ENCODE measurements at places on chromosomes 3 and 15.

- no peak for DNase-seq
These were observed 388.4 kb upstream of the NDN start for GRCh38 chr15:24075420-24076089.

DNA sequence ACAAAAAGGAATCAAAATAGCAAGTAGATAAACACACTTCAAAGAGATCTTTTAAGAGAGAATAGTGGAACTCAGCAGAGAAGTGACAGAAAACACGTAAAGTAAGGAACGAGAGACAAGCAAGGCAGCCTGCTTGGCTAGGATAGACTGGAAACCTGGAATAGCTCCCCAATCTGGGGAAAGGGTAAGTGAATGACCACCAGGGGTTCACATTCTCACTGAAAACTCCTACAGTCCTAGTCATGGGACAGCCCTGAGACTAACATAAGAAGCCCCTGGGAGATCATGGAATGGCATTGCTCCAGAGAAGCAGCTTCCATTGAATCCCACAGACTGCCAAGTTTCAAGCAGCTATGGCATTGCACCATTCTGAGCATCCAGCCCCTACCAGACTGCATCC lies 363.6 kb upstream of the ARPP21 start:
- DNase-seq, result no peak

DNA sequence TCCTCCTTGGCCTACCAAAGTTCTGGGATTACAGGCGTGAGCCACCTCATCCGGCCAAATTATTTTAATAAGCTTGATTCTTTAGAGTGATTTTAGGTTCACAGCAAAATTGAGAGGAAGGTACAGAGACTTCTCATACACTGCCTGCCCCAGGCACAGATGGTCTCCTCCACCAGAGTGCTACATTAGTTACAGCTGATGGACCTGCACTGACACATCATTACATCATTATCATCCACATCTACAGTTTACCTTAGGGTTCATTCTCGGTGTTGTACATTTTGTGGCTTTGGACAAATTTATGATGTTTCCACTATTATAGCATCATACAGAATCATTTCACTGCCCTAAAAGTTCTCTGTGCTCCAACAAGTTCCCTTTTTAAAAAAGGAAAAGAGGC lies 4.4 kb upstream of the VPS8 start:
- DNase-seq, result no peak

DNA sequence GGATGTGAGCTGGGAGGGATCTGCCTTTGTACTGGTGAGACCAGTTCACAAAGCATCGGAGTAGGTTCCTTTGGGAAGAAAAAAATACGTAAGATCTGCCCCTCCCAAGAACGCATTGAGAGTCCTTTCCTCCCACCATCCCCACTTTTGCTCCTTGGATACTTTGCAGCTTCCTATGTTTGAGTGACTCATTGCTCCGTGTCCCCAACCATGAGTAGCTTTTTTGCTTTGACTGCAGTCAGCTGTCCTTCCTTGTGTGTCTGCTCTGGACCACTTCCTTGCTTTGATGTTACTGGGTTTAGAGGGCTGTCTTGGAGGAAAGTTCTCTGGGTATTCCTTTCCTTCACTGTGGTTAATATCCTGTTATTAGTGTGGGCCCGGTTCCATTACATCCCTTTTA lies 43.2 kb upstream of the PTPN23 start:
- DNase-seq, result no peak

GRCh38 chr3:169663951-169664820 lies 674 bp upstream of the MECOM start:
- no peak for DNase-seq

DNA sequence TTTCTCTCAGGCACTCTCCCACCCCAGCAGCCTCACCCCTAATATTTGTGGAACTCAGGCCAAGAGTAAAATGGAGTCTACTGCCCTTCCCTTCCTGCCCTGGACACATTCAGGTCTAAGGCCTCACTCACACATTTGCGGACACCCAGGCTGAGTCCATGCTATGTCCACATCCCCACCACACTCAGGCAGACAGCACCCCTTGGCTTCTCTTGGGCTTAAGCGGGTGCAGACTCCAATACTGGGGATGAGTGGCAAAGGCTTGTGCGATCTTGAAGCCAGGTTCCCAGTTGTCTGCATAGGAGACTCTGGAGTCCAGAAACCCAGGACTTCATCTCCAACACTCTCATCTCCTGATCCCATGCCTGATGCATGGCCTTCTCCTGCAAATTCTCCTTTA lies 17.5 kb upstream of the CFAP100 start:
- no peak for DNase-seq

DNA sequence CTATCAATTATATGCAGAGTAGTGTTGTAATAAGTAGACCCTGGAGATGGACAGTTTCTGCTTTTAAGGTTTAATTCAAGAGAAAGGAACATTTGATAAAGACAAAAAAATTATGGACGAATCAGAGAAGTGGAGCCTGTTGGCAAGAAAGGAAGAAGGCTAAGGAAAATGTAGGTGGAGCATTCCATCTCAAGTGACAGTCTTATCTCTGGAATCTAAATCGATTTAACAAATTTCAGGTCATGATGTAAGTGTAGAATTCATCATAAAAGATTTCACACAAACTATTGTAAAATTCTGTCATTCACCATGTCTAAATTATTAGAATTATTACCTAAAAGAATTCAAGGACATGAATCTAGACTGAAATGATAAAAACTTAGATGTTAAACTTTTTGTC lies 36.3 kb downstream of the TSC22D2 start:
- no peak for DNase-seq

DNA sequence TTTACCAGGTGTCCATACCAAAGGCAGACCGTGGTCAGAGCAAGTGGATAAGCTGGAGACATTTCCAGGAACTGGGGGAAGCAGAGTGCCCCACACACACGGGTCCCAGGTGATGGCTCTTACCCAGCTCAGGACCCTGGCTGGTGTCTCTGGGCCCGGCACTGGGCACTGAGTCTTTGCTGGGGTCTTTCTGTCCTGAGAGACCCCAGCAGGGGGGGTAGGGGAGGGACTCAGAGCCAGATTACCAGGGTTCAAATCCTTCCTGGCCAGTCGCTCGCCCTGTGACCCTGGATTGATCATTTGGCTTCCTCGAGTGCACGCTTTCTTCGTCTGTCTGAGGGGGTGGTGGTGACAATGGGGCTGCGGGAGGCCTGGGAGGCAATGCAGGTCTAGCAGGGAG lies 95.7 kb downstream of the PLXNA1 start:
- DNase-seq, result no peak

DNA sequence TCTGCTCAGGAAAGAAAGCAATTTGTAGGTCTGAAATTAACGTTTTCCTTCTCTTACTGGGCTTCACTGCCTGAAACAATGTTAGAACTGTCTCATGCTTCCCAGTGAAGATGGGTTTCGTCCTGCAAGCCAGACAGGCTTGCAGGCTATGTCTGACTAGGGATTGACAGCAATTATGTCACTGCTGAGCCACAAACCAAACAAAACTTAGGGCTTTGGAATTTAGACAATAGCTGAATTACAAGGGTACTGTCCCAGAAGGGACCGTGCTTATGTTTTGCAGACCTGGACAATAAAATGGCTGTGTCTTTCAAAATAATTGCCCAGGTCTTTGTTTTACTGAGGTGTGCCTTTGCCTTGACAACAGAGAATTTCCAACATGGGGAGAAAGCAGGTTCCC lies 46.3 kb upstream of the CCDC80 start:
- DNase-seq, result no peak

GRCh38 chr3:48476426-48477053 lies 27.4 kb downstream of the SHISA5 start:
- no peak for DNase-seq

DNA sequence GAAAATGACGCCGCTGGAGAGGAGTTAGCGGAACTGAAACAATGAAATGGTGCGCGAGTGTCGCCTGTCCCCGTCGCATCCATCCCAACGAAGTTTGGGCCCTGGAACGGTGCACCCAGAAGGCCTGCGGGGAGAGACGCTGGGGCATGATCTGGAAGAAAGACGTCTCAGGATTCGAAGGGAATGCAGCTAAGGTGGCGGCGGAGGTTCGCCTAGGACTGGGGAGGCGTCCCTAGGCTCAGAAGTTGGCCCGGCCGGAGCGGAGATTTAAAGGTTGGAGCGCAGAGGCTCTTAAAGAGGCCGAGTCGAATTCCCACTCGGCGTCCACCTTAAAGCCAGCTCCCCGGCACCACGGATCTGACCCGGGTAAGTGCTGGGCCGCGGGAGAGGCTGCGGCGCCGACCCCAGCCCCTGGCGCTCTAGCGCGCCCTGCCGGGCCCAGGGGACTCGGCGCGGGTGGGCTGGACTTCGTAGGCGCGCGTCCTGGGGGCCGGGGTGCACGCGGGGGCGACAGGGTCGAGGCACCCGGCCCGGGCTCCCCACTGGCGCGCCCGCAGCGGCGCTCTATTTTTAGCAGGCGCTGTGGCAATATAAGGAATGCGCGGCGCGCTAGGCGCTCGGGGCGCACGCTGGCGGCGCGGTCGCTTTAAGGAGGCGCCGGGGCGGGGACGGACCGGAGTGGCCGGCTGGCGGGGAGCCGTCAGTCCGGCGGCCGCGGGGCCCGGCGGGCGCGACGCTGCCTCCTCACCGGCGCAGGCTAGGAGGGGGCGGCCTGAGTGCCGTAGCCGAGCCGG lies at the start of gene MRAS:
Gene MRAS, plus strand, starts transcription at position 620 of the 794 bp plus-strand sequence. CDS start 24,305 bp downstream, outside the sequence.
- DNase-seq, result no peak

- DNase-seq, result no peak
These were observed 8.5 kb downstream of the SNRPA1 start for GRCh38 chr15:101286471-101287114.

GRCh38 chr15:63481105-63481810 lies 23.1 kb upstream of the USP3 start:
- DNase-seq, result no peak

DNA sequence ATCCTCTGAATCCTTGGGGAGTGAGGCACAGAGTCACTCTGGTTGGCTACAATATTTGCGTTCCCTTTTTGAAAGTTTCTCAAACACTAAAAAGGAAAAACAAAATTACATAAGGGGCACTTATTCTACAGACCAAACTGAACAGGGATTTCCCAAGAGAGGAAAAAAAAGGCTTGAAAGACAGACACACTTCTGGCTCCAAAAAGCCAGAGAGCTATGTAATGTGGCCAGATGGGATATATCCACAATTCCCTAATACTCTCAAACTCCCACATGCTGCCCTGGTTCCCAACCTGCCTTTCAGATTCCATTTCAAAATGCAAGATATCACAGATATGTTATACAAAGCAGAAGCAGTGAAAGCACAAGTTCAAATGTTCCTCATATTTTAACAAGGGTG lies 1.6 kb downstream of the FRMD4B start:
- DNase-seq, result no peak

- DNase-seq, result no peak
These were observed 65.3 kb downstream of the FAIM start for GRCh38 chr3:138673641-138674530.

DNA sequence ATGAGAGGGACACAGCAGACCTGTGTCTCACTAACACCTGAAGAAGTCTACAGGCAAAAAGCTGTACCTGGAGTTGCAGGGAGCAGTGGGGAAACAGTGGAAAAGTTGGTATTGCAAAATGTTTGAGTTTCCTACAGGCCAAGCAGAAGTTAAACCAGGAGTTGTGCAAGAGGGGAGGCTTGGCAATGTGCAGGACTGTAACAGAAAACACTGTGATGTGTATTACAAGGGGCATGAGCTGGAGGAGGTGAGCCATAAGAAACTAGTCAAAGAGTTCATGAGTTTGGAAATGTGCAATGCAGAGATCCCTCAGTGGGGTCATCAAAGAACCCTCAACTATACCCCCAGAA lies 47.1 kb upstream of the SERPINI2 start:
- no peak for DNase-seq

DNA sequence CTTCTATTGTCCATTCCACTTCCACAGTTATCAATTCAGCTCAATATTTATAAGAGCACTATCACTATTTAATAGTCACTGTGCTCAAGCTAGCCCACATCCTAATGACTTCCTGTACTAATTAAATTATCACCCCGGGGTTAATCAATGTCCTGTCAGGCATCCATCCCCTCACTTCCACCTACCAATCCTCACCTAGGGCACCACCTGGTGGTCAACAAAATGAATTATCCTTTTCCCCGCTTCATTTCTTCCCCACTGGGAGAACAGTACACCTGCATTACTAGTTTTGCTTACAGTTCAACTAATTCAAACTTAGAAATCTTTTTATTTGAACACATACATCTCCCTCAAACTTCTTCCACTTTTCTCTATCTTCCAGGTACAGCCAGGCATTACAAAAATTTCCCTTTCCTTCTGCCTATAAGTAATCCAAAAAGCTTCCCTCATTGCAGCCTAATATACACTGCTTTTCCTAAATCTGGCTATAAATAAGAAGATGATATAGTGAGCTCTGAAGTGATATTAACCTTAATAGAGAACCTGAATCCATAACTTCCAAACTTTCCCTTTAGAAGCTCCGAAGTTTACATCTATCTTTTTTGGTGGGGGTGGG lies 68.5 kb downstream of the TMCC1 start:
- no peak for DNase-seq

DNA sequence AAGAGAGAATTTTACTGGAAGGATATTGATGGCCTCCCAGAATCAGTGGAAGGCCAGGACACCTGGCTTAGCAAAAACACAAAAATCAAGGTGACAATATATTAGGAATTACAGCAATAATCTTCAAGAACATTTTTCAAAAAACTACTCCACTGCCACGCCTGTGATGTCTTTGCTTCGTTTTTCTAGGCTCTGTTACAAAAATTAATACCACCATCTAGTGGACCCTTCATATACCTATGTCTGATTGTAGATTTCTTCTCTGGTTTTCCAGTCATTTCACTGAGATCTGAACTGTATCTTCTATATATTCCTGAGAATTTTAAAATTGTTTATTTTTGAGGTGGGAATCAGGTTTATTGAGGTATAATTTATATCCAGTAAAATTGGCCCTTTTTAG lies 5.6 kb upstream of the SLC33A1 start:
- DNase-seq, result no peak

DNA sequence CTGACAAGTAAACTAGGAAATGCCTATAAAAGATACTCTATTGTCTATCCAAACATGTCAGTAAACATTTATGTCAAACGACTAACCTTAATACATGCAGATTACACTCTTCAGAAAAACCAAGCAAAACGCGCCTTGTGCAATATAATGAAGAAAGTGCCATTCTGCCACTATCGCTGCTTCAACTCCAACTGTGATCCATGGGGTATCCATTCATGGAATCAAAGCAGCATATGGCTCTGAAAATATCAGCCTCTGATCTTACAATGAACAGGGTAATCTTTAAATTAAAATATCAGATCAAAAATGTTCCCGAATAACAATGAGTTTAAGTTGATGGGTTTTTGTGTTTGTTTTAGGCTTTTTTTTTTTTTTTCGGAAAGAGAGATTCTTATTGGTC lies 105.5 kb upstream of the SETMAR start:
- DNase-seq, result no peak

DNA sequence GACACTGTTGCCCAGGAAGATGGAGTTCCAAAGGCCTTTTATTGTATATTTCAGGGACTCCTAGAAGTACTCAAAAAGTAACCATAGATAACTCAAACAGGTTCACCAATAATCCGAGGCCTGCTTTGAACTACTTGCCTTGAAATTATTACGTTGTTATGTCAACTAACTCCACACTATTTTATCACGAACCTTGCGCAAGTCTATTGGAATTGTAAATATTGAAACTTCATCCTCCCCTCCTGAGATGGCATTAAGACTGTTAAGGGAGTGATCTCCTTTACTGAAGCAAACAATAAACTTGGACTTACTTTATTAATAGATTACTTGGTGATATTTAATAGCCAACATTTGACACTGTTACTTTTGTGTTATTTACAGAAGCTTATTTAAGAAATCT lies 199.6 kb upstream of the GADL1 start:
- no peak for DNase-seq

Data from NCI-H1436 treated with DMSO at 0.1 percent for 48 hours (cell line).